Endodermal cell (in vitro differentiated cells): ENCODE measurements at places on chromosomes 6 and 20. TPM values are rescaled to one million over a fixed set of nuclear protein-coding genes. Genes with fewer than 3 reads are reported as not detected.
A peak's percentile ranks its signal among the peaks of the same experiment; 100 is the strongest.

The TFAP2A gene
- total RNA-seq: 0.69 to 0.82 TPM (median 0.75 TPM) in 3 replicates

The RAD21L1 gene
- not detected in 2 replicates for total RNA-seq

The HIVEP2 gene
- 1.7 to 11.0 TPM (median 1.9 TPM) in 3 replicates for total RNA-seq

The OR5V1 gene
- total RNA-seq: not detected in 2 replicates

The HCRTR2 gene
- 0.23 and 0.29 TPM in 2 replicates for total RNA-seq

The DAAM2 gene
- total RNA-seq: 1.2 and 1.9 TPM in 2 replicates

DNA sequence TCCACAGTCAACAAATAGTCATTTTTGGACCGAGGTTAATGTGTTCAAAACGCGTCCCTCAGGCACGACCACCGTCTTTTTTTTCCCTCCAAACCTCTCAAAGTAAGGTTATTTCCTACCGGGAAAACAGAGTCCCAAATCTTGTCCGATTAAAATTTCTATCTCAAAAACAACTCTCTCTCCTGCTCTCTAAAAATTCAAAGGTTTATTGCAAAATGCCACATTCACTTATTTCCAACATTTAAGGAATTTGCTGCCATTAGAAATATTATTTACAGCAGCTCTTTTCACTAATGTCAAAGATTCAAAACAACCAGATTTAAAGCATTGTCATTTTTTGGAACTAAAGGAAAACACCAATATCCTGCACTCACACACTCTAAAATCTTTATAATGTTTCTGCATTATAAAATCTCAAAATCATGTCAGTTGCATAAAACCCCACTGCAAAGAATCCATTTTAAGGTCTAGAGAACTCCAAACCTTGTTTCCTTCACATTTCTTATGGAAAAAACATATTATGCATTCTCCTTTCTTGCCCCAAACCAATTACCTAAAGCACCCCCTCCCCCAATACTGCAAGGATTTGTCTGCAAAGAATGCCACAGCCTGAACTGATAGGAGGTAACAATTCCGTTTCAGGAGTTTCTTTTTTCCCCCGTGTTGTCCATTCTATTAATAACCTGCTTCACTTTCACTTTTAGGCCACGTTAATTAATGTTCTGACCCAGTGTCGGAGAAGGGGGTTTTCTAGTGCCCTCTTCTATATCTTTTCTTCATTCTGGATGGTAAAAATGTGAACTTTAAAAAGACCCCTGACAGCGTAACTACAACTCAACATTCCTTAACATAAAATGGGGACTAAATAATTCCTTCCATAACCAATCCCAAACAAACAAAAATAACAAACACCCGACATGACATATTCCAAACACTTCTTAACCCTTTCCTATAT, 1.4 kb downstream of the NRN1 start:
- DNase-seq: no peak
- H3K27me3 ChIP-seq: peaks cover 95% of the 10 kb centered on the region
- no peak overlapping the region for H3K4me3 ChIP-seq
- no peak overlapping the region for H3K27ac ChIP-seq
- no peaks in the 10 kb centered on the region for H3K36me3 ChIP-seq

DNA sequence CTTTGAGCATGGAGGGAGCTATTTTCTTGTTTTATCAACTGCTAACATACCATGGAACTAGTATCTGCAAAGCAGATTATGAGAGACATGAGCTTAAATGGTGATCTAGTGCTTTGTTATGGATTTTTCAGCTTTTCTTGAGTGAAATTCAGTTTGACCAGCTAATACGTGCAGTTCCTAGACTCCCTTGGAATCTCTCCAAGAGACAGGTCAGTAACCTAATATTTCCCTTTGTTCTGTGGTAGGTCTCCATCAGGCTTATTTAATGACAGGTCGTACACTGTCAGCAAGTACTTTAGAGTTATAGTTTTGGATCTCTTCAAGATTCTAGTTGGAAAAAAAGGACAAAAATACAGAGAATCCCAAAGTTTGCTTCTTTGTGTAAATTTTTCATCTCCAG, 43.9 kb downstream of the HDAC2 start:
- no peaks in the 10 kb centered on the region for H3K36me3 ChIP-seq
- H3K4me1 ChIP-seq: no peaks in the 10 kb centered on the region
- H3K4me3 ChIP-seq: no peak overlapping the region
- no peak overlapping the region for H3K27ac ChIP-seq

- H3K4me1 ChIP-seq: no peaks in the 10 kb centered on the region
- no peak overlapping the region for H3K27ac ChIP-seq
- H3K36me3 ChIP-seq: no peaks in the 10 kb centered on the region
- DNase-seq: no peak
Observed at GRCh38 chr6:156689656-156690055, 87.5 kb upstream of the ARID1B start.

- H3K4me1 ChIP-seq: peaks cover 4% of the 10 kb centered on the region
- no peaks in the 10 kb centered on the region for H3K36me3 ChIP-seq
- H3K4me3 ChIP-seq: peak overlapping the region; percentile 93
- no peaks in the 10 kb centered on the region for H3K27me3 ChIP-seq
- peak; percentile 95 for DNase-seq
Observed at GRCh38 chr6:32195902-32196681, 3.6 kb upstream of the GPSM3 start.
